Muscle of leg (tissue), 16 donors: ENCODE measurements at places on chromosomes 12 and 14. TPM values are rescaled to one million over a fixed set of nuclear protein-coding genes. Genes with fewer than 3 reads are reported as not detected.
A peak's percentile ranks its signal among the peaks of the same experiment; 100 is the strongest.

- H3K27me3 ChIP-seq: peaks cover 17% of the 10 kb centered on the region
- no peak overlapping the region for H3K27ac ChIP-seq
- H3K4me3 ChIP-seq: no peak overlapping the region
- no peak for DNase-seq
- no peaks in the 10 kb centered on the region for H3K36me3 ChIP-seq
Measured at GRCh38 chr12:111161898-111162297, 207.0 kb downstream of the PHETA1 start.

DNA sequence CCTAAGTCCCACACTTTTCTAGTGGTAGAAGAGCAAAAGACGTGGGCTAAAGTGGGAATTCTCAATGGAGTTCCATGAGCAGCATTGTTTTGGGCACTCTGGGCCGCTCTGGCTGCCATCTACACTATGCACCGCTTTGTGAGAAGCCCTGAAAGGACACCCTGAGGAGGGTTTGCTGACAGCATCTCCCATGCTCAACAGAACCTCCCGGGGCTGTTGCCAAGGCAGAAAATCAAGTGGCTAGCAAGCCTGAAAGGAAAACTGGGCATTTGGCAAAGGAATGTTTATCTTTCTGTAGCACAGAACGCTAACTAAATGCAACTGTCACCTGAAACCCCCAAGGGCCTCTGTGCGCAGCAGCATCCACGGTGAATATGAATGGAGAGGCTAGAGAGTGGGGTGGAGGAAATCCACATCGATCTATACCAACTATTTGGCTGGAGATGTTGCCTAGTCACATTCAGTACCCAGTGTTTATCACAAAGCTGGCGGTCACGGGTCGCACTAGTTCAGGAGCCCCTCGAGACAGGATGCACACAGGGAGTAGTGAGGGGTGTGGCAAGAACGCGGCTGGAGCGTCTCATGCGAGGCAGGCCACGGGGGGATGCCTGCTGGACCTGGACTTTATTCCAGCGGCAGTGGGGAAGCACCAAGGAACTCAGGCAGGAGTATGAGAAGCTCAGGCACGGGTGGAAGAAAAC is 14.2 kb downstream of the APPL2 start:
- H3K27me3 ChIP-seq: no peaks in the 10 kb centered on the region
- H3K4me1 ChIP-seq: peaks cover 2% of the 10 kb centered on the region
- no peak overlapping the region for H3K4me3 ChIP-seq
- H3K36me3 ChIP-seq: peaks cover 31% of the 10 kb centered on the region

DNA sequence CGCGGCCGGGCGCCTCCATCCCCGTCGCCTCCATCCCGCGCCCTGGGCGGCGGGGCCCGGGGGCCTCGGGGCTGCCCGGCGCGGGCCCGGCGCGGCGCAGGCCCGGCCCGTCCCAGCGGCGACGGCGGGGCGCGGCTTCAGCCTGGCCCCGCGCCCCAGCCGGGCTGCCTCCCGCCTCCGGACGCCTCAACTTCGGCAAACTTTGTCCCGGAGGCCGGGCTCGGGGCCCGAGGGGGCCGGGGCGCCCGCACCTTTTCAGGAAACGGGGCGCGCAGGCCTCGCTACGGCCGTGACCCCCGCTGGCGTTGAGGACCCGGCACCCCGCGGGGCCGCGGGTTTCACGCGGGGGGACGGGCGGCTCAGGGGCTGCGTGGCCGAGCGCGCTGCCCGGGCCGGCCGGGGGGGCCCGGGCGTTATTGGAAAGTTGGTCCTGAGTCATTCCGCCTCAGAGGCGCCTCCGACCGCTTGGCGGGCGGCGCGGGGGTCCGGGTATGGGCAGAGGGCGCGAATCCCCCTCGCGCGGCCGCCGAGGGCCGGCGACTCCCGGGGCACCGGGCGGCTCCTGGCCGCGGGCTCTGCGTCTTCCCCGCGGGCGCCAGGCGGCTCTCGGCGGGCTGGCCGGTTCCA is 575 bp downstream of the TRAF3 start:
- H3K27me3 ChIP-seq: no peaks in the 10 kb centered on the region
- peaks cover 14% of the 10 kb centered on the region for H3K4me1 ChIP-seq
- H3K36me3 ChIP-seq: no peaks in the 10 kb centered on the region
- peak overlapping the region; percentile 43 for H3K4me3 ChIP-seq

GRCh38 chr12:81086342-81086741 is 8.5 kb downstream of the ACSS3 start:
- H3K27me3 ChIP-seq: no peaks in the 10 kb centered on the region
- H3K27ac ChIP-seq: no peak overlapping the region
- no peaks in the 10 kb centered on the region for H3K36me3 ChIP-seq
- DNase-seq: no peak

- H3K27ac ChIP-seq: no peak overlapping the region
- no peaks in the 10 kb centered on the region for H3K27me3 ChIP-seq
- H3K4me1 ChIP-seq: no peaks in the 10 kb centered on the region
- no peak overlapping the region for H3K4me3 ChIP-seq
Measured at GRCh38 chr12:125552295-125552694, 487.1 kb downstream of the AACS start.

DNA sequence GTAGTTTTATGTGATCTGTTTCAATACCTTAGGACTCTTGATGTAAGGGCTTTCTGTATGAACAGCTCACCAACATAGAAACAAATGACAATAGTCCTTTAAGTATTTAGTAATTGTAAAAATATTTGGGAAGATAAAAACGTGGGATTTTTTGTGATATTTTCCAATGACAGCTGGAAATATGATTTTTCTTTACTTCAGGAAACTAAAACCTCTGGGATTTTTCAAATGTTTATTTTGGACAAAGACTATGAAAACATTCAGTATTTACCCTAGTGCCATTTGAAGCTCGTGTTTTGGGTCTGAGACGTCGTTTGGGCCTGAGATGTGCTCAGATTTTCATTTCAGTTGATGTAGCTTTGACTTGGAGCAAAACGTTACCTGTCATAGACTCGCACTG is 240.0 kb downstream of the BMP4 start:
- DNase-seq: peak; percentile 76
- H3K4me1 ChIP-seq: peaks cover 4% of the 10 kb centered on the region
- no peaks in the 10 kb centered on the region for H3K27me3 ChIP-seq
- no peaks in the 10 kb centered on the region for H3K36me3 ChIP-seq
- no peak overlapping the region for H3K4me3 ChIP-seq

The SYT1 gene
- 2.5 TPM for total RNA-seq

The CCDC175 gene
- not detected for total RNA-seq

DNA sequence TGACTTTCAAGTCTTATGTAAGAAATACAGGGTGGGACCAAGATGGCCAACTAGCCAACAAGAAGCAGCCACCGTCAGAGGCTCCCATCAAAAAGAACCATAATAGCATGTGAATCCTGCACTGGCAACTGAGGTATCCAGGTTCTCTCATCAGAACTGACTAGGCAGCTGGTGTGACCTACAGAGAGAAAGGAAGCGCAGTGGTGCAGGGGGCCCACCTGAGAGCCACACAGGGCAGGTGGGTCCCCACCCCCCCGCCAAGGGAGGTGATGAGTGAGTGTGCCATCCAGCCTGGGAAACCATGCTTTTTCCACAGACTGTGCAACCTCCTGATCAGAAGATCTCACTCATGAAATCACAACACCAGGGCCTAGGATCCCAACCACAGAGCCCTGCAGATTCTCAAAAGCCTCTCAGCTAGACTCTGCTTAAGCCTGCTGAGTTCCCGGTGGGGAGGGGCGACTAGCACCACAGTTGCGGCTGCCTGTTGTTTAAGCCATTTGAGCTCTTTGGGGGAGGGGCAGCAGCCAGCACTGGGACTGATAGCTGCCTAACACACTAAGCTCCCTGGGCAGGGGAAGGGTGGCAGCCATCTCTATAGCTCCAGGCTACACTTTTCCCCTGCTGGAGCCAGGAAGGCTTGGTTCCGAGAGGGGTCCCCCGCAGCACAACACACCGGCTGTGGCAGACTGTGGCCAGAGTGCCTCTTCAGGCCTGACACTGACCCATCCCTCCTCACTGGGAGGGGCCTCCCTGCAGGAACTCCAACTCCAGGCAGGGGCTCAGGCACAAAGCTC is 75.3 kb downstream of the GARIN6 start:
- DNase-seq: no peak
- H3K4me3 ChIP-seq: no peak overlapping the region
- H3K27me3 ChIP-seq: no peaks in the 10 kb centered on the region

DNA sequence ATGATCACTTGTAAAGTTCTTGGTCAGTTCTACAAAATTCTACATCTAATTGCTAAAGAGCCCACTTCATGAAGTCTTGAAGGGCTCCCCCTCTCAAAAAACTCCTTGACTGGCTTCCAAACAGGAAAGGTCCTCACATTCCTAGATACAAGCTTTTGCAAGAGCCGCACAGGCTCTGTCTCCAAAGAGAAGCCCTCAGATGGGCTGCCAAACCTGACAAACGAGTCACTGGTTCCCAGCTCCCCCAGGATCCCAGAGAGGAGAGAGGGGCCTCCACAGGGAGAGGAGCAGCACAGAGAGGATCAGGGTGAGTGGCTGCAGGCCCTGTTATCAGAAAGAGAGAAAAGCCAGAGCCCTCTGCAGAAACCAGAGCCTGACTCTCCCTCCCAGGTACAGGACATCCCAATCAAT is 5.8 kb downstream of the NID2 start:
- H3K27me3 ChIP-seq: peaks cover 7% of the 10 kb centered on the region
- H3K4me1 ChIP-seq: peaks cover 20% of the 10 kb centered on the region
- H3K36me3 ChIP-seq: peaks cover 6% of the 10 kb centered on the region
- peak; percentile 58 for DNase-seq
- H3K27ac ChIP-seq: peak overlapping the region; percentile 11

GRCh38 chr14:29895591-29896083 is 32.0 kb downstream of the PRKD1 start:
- no peaks in the 10 kb centered on the region for H3K27me3 ChIP-seq
- H3K4me1 ChIP-seq: peaks cover 3% of the 10 kb centered on the region
- no peak overlapping the region for H3K4me3 ChIP-seq
- H3K36me3 ChIP-seq: no peaks in the 10 kb centered on the region
- no peak for DNase-seq

GRCh38 chr12:58919231-58920101 is 838 bp downstream of the LRIG3 start:
- no peaks in the 10 kb centered on the region for H3K36me3 ChIP-seq
- peak; percentile 88 for DNase-seq
- H3K27me3 ChIP-seq: no peaks in the 10 kb centered on the region
- H3K27ac ChIP-seq: peak overlapping the region; percentile 97
- H3K4me1 ChIP-seq: peaks cover 9% of the 10 kb centered on the region

- no peak overlapping the region for H3K4me3 ChIP-seq
- H3K27ac ChIP-seq: no peak overlapping the region
- H3K4me1 ChIP-seq: peaks cover 15% of the 10 kb centered on the region
- H3K27me3 ChIP-seq: peaks cover 12% of the 10 kb centered on the region
- no peaks in the 10 kb centered on the region for H3K36me3 ChIP-seq
- DNase-seq: no peak
Measured at GRCh38 chr14:77157740-77158139, 16.1 kb upstream of the ZDHHC22 start.

- peaks cover 58% of the 10 kb centered on the region for H3K4me1 ChIP-seq
- H3K27ac ChIP-seq: no peak overlapping the region
- no peaks in the 10 kb centered on the region for H3K27me3 ChIP-seq
- DNase-seq: peak; percentile 42
Measured at GRCh38 chr12:3155702-3156370, 78.7 kb downstream of the TSPAN9 start.

GRCh38 chr12:25102402-25102801 is 92.6 kb downstream of the DNAI7 start:
- H3K4me3 ChIP-seq: no peak overlapping the region
- no peaks in the 10 kb centered on the region for H3K4me1 ChIP-seq
- no peak for DNase-seq
- no peaks in the 10 kb centered on the region for H3K27me3 ChIP-seq
- H3K27ac ChIP-seq: no peak overlapping the region

- no peak for DNase-seq
- peaks cover 2% of the 10 kb centered on the region for H3K27me3 ChIP-seq
- no peak overlapping the region for H3K4me3 ChIP-seq
- peaks cover 46% of the 10 kb centered on the region for H3K4me1 ChIP-seq
- no peak overlapping the region for H3K27ac ChIP-seq
Measured at GRCh38 chr12:51925346-51926063, 18.2 kb downstream of the ACVRL1 start.

- no peaks in the 10 kb centered on the region for H3K27me3 ChIP-seq
- H3K36me3 ChIP-seq: peaks cover 4% of the 10 kb centered on the region
- DNase-seq: peak; percentile 90
Measured at GRCh38 chr14:67269298-67270060, 28.2 kb downstream of the PALS1 start.

DNA sequence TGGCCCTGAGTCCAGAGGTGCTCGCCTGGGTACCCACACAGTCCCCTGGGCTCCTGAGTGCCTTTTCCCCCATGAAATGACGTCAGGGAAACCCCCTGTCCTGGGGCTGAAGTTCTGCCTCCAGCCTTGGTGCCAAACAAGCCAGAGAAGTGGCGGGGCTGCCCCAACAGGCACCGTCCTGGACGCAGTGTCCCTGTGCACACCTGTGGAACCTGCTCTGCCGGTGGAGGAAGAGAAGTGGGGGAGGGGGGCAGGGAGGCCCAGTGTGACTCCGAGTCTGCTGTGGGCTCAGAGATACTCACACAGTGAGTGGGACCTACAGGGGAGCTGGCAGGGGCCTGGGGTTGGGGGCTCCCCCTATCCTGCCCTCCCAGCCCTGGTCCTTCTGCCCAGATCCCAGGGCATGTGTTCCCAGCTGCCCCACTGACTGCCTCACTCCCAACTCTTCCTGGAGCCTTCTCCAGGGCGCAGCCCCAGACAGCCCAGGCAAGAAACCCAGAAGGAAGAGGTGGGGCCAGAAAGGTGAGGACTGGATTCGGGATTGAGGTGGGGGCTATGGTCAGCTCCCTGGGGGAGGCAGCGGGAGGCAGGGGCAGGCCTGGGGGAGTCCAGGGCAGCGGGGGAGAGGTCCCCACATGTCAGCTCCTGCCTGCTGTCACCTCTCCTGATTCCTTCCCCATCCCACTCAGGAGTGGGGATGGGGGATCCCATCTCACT is 24.7 kb downstream of the CCDC85C start:
- H3K4me3 ChIP-seq: no peak overlapping the region
- no peaks in the 10 kb centered on the region for H3K36me3 ChIP-seq

DNA sequence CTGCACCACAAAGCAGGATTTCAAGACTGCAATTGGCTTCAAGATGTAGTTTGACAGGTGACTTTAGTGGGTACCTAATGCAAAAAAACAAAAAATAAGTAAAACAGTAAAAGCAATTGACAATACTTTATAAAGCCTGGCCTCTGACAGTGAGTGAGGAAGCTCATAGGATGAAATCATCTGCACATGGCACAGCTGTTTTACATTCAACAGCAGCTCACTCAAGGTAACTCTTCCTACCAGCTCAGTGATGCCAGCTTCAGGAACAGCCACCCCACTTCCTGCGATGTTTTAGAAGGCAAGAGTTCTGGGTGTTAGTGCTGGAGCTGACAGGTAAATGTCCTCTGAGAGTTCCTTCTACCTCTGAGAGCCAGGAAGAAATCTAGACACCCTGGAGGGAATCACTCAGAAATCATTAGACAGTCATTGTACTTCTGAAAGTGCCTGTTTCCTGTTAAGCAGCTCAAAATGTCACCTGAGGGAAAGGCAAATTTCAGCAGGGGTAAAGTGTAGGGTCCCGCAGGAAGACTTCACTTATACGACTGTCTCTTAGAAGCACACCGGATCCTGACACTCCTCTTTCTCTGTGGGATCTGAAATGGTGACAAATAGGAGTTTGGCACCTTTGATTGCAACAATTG is 99.9 kb downstream of the FOXN3 start:
- H3K4me1 ChIP-seq: peaks cover 6% of the 10 kb centered on the region
- no peak overlapping the region for H3K27ac ChIP-seq
- no peaks in the 10 kb centered on the region for H3K27me3 ChIP-seq
- H3K36me3 ChIP-seq: peaks cover 10% of the 10 kb centered on the region
- no peak overlapping the region for H3K4me3 ChIP-seq
